NCI-H69 (cell line): ENCODE measurements at places on chromosomes 5 and 9.
A peak's percentile ranks its signal among the peaks of the same experiment; 100 is the strongest.

GRCh38 chr9:107960916-107961315, 471.3 kb upstream of the KLF4 start:
- no peak for DNase-seq

GRCh38 chr9:89791754-89792153, 186.9 kb downstream of the GADD45G start:
- DNase-seq: peak; percentile 95

DNA sequence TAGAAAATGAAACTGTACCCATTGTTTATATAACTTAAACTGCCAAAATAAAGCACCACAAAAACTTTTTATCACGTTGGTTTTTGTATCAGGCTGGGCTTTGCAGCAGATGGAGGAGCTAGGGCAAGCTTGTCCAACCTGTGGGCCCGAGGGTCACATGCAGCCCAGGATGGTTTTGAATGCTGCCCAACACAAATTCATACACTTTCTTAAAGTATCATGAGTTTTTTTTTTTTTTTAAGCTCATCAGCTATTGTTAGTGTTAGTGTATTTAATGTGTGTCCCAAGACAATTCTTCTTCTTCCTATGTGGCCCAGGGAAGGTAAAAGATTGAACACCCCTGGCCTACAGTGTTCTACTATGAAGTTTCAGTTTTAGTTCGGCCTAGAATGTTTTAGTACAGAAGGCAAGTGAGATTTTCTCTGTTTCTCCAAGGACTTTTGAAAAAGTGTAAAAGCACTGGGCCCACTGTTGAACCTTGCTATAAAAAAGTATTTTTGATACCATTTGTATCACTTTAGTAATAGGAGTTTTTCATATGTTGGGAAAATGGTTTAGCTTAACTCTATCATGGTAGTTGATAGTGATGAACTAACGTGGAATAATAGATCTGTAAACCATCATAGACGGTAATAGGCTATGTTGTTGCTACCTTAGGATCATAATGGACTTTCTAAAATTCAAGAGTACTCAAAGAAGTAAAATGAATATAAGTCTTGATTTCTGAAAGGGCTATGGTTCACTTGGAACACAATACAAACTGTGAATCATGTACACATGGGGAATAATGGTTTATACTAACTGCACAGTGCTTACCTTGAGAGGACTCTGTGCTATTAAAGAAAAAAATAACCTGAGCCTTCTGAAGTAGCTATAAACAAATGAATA, 2.9 kb downstream of the CDKN2A start:
- peak; percentile 26 for DNase-seq

- DNase-seq: no peak
These were observed 1.1 kb downstream of the FKBP15 start for GRCh38 chr9:113219969-113220368.

GRCh38 chr9:8815931-8816330, 1016.4 kb upstream of the DMAC1 start:
- DNase-seq: peak; percentile 46

- no peak for DNase-seq
These were observed 109.9 kb upstream of the IL12B start for GRCh38 chr5:159440235-159440634.

- DNase-seq: peak; percentile 38
These were observed 5.3 kb downstream of the SLC25A25 start for GRCh38 chr9:128073253-128073886.

- no peak for DNase-seq
These were observed 111.7 kb downstream of the PCSK1 start for GRCh38 chr5:96321345-96321744.

GRCh38 chr9:107293543-107294085, 10.5 kb downstream of the RAD23B start:
- no peak for DNase-seq

- no peak for DNase-seq
These were observed 13.8 kb downstream of the MACIR start for GRCh38 chr5:103272377-103272776.

- no peak for DNase-seq
These were observed 147.4 kb downstream of the SH3GL2 start for GRCh38 chr9:17726298-17726697.

GRCh38 chr9:96619124-96619465, 548 bp downstream of the CDC14B start:
- DNase-seq: no peak

GRCh38 chr9:125183054-125183453, 6.5 kb downstream of the PPP6C start:
- DNase-seq: no peak

DNA sequence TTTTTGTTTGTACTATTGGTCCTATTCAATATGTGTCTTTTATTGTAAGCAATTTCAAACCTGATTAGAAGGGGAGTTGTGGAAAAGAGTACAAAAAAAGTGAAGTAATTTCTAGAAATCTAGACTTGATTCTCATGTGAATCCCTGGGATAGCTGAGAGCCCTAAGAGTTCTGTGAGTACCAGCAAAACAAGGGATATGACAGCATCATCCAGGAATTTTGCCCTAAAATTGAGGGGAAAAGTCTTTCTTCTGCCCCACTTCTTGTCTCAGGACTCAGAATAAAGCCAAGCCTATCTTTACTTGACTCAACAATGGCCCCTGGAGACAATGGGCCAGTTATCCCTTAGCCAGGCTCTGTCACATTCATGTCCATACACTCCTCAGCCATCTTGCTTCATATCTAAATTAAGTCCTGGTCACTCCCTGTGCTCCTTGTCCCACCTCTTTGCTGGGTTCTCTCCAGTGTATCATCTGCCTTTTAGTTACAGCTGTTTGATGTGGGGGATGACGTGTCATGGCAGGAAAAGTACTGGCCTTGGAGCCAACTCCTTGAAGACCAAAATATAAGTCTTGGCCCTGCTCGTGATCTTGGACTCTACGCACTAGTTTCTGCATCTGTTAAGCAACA, 81.2 kb downstream of the ADAMTS12 start:
- DNase-seq: no peak

- no peak for DNase-seq
These were observed 117.0 kb downstream of the VAV2 start for GRCh38 chr9:133875131-133875530.

DNA sequence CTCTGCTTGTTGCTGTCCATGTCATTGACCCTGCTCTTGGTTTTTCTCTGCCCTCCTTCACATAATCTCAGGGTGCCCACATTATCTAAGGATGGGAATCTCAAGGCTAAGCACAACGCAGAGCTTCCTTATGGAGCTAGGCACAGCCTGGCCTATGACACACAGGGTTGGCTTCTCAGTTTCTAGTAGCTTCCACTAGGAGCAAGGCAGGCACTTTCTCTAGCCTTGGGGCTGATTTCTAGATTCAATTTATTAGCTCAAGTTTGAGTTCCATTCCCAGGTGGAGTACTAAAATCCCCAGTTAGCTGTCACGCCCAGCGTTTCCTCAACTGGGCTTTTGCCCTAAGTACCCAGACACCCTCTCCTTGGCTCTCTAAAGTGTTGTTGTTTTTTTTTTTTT, 12.4 kb downstream of the IL4 start:
- no peak for DNase-seq

DNA sequence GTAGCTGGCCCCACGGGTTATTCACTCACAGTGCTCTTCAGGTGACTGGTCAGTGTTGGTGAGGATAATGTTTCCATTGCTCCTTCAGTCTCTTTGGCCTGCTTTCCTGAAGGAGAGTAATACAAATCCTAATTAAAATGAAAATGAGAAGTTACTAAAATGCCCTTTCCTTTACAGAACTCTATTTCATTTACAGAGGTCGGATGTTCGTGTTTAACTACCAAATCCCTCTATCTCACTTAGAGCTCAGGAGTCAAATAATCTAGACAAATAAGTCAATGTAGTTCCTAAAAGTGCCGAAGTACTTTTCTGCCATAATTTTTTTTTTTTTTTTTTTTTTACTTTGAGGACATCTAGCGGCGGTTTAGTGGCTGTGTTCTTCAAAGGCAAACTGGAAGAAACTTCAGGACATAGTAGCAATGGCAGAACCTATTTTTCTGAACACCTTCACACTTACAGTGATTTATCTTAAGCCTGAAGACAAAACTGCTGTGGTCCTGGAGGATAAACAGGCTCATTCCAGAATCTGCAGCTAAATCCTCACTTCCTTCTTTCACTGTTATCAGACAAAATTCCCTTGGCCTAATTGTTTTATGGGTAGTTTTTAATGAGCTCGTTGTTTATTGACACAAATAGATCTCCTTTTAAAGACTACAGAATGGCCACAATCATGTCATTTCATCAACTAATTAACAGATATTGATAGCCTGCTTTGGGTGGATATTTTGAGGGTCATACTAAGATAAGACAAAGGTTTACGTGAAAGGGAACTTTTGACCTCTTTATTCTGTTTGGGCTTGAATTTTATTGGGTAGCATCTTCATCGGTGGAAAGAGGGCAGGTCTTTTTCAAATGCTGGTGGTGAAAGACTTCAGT, 207.6 kb upstream of the DMRTA1 start:
- peak; percentile 67 for DNase-seq

DNA sequence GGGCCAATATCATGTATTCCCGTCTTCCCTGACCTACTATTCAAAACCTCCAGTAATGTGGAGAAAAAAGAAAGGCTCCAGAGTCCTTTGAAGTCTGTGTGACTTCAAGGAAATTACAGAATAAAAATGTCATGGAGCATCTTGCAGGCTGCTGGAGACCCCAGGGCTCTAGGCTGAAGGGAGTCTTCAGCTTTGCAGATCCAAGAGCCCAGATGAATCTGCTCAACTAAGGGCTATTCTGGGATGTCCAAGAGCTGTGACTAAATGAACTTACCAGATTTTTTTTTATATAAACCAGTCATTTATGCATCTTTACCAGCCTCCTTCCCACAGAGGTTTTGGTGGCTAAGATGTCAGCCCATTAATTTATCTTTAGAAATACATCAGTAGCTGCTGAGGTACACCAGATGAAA, 167.3 kb downstream of the MUSK start:
- DNase-seq: no peak

DNA sequence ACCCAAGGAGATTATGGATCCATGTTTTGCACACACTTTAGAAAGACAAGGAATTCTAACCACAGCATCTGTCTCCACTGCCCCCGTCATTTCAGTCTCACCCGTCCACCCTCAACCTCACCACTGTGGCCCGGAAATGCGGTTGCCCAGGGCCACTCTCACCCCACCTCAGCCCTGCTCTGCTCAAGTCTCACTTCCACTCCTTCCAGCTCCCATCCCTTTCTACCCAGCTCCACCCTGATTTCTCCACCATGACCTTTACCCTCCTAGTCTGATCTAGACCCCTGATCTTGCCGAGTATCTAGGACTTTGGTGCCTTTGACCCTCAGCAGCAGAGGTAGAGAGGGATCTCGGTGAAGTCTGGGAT, 7.2 kb upstream of the KCNIP1 start:
- no peak for DNase-seq

DNA sequence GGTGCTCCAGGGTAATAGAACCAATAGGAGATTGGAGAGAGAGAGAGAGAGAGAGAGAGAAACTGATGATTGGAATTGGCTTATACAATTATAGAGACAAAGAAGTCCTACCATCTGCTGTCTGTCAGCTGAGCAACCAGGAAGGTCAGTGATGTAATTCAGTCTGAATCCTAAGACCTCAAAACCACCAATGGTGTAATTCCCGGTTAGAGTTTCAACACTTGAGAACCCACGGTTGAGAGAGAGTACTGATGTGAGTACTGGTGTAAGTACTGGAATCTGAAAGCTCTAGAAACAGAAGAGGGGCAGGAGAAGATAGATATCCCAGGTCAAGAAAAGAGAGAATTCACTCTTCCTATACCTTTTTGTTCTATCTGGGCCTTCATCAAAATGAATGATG, 775.8 kb downstream of the EFNA5 start:
- peak; percentile 46 for DNase-seq

DNA sequence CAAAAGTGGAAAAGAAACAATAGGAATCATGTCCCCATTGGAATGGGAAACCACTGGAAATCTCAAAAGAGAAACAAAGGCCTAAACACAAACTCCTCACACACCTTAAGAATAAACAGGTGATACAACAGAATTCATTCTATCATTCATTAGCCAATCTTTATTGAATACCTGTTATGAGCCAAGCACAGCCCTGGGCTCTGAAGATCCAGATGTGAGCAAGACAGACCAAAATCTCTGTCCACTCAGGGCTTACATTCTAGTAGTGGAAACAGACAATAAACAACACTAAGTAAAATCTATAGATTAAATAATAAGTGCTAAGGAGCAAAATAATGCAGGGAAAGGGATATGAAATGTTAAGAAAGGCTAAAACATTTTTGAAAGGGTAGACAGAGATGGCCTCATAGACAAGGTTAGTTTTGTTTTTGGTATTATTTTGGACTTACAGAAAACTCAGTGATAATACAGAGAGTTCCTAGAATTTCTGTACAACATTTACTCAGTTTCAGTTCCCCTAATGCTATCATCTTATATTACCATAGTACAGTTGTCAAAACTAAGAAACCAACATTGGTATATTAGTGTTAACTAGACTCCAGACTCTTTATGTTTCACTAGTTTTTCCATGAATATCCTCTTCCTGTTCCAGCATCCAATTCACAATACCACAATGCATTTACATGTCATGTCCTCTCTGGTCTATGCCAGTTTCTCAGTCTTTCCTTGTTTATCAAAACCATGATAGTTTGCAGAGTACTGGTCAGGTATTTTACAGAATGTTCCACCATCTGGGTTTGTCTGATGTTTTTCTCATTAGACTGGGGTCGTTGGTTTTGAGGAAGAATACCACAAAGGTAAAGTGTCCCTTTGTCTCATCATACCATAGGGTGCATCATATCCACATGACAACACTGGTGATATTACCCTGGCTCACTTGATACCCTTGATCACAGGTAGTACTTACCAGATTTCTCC, 103.7 kb downstream of the SIL1 start:
- DNase-seq: no peak

GRCh38 chr9:69785757-69786156, 25.9 kb upstream of the PTAR1 start:
- DNase-seq: no peak

DNA sequence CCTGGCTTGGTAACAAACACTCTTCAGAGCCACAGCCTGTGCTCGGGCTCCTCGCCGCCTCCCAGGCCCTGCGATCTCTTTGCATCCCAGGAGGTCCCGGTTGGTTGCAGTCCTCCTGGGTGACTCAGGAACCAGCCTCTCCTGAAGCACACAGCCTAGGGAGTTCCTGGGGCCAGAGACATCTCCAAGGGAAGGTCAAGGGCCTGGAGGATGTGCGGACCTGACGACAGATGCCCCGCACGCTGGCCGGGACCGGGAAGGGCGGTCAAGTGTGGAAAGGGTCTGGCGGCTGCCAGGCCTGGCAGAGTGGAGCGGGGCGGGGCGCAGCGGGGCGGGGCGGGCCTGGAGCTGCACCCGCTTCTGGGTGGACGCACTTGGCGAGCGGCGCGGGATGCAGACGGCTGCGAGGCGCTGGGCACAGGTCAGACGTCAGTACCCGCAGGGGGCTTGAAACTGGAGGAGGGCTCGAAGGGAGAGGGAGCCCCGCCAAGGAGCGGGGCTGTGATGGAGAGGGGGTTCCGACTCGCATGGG, 45.0 kb upstream of the PRSS3 start:
- DNase-seq: peak; percentile 64

GRCh38 chr9:88233091-88233490, 94.8 kb upstream of the SPATA31C2 start:
- no peak for DNase-seq

DNA sequence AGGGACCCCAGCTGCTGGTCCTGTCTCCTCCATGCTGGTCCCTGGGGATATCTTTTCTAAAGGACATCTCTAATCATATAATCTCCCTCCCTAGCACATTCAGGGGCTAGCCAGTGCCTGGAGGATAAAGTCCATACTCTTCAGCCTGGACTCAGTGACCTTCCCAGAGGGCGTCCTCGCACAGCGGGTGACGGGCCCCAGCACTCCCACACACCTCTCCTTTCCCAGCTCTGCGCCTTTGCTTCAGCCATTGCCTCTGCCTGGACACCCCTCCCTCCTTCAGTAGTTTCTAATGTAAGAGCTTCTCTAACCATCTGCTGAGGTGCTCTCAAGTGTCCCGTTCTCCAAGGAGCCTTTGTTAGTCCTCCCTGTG, 15.2 kb upstream of the TNIP1 start:
- no peak for DNase-seq
